ENCODE measurements at places on chromosomes 1 and 21.

- no peak for DNase-seq
Measured at GRCh38 chr1:212551929-212552328, 56.6 kb upstream of the ATF3 start.

DNA sequence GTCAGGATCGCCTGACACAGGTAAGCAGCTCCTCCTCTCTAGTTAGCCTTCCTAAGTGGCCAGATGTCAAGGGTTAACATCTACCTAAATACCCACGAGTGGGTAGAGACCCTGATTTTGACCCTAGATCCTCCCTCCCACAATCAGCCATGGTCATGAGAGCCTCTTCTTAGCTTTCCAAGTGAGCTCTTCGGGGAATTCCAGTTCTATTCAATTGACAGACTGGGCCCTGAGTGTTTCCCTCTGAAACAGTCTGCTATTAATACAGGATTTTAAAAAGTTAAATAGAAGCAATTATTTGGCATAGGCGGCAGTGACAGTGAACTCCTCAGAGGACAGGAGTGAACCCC is 28.1 kb downstream of the C2CD2 start:
- no peak for DNase-seq

- no peak for DNase-seq
Measured at GRCh38 chr1:206467915-206468314, 2.4 kb upstream of the IKBKE start.

DNA sequence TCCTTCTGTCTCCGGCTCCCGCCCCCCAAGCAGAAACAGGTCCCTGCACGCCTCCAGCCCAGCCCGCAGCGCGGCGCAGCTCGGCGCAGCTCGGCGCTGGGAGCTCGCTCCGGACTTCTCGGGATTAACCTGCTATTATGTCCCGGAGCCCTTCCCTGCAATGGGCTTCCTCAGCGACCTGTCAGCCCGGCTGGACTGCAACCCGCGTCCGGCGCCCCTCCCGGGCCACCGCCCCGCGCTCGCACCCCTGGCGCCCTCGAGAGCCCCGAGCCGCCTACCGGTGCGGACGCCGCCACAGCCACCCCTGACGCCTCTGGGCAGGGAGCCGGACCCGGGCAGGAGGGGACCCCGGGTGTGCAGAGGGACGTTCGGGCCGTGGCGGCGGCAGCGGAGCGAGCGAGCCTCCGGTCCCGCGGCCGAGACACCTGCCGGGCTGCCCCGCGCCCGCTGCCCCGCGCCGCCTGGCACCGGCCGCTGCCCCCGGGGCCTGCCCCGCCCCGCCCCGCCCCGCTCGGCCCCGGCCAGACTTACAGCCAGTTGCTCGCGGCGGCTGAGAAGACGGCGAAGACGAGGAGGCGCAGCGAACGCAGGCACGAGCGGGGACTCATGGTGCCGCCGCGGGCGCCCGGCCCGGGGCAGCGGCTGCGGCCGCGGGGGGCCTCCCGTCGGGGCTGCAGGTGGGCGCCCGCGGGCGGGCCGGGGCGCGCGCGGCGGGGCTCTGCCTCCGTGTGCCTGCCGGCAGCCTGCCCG is 407 bp downstream of the WNT4 start:
- peak; percentile 44 for DNase-seq

DNA sequence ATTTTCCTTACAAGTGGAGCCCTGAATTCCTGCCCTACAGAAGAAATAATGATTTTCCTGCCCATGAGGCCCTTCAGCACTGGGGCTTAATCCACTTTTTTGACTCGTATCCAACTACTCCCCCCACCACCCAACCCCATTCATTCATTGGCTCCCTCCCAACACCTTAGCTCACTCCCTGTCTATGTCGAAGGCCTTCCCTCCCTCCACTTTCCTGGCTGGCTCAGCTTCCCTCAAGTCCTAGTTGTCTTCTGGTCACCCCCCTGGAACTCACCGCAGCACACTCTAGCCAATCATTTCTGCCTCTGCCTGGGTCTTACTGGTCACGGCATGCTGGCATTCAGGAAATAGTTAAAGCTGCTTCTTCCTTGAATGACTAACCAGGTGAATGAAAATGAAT is 118.9 kb downstream of the PGBD5 start:
- no peak for DNase-seq

DNA sequence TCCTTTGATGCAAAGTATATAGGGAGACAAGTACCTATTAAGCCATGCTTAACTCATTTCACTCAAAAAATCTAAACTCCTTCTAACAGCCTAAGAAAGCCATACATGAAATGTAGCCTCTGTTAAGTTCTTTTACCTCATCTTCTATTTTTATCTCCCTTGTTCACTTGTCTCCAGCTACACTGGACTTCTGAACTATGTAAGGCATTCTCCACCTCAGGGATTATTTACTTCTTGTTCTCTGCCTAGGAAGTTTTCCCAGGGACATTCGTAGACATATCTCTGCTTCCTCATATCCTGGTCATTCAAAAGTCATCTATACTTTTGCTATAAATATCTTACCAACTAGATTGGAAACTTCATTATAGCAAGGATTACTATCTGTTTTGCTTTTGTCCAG is 96.9 kb downstream of the COP1 start:
- DNase-seq: no peak

DNA sequence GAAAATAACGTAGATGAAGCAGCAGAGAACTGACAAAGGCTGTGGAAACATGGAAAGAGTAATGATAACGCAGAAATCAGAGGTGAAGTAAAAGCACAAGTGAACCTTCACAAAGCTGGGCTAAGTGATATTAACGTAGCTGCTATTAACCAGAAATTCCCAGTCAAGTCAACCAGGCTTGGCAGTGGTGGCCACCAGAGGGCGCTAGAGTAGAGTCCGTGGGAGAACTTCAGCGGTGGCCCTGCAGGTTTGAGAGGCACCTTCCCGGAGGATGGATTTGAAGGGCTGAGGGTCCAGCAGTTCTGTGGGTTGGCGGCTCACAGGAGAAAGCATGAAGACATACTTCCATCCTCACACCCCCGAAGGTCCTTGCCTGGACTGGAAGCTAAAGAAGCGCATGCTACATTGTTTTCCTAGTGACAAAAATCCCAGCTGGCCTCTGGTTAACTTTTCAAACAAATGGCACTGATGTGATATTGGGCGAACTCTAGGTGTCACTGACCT is 81.7 kb upstream of the ZNF648 start:
- peak; percentile 85 for DNase-seq

- DNase-seq: no peak
Measured at GRCh38 chr1:23720256-23720995, 22.8 kb upstream of the ELOA start.

DNA sequence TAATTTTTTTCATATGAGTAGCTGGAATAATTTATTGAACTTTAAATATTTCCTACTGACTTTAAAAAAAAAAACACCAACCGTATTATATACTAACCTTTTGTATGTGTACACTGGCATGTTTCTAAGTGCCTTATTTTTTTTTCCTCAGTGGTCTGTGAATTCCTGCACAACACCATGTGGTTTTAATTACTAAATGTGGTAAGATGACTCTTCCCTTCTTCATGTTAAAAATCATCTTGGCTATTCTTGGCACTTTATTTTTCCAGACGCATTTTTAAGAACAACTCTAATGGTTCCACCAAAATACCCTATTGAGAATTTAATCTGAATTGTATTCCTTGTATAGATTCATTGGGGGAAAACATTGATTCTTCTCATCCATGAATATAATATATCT is 28.4 kb downstream of the PPP2R5A start:
- no peak for DNase-seq

DNA sequence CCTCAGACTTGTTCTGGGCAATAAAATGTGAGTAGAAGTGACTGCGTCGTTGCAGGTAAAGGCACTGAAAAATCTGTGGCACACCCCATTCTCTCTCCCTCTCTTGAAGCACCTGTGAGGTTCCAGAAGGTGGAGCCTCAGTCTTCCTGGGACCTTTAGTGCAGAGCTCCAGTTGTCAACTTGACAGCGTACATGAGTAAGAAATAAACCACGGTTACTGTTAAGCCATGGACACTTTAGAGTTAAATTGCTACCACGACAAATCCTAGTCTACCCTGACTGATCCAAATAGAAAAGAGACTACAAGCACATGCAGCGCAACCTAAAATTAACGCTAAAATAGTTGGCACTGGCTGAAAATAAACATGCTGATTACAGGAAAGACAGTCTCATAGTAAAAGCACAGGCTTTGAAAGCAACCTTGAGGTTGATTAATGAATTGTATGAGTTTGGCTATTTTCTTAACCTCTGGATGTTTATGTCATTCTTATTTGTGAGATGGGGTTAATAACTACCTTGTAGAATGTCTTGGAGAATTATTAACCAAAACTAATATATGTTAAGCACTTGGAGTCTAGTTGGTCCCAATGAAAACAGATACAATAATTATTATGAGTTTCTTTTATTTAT is 93.0 kb upstream of the PLPPR4 start:
- DNase-seq: no peak

DNA sequence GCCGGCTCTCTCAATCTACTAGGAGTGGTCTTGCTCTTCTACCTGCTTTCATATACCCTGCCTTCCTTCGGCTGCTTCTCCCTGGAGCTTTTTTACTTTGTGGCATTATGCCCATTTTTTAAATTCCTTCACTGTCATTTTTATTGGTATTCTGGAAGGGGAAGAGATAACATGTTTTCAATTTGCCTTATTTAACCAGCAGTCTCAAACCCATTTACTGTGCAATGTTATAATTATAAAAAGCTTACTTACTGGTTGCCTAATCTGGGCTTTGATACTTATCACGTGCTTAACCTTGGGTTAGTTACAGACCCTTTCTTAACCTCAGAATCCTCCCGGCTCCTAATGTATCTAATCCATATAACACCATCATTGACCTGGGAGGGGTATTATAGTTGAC is 128.1 kb downstream of the SIPA1L2 start:
- no peak for DNase-seq

GRCh38 chr1:230327892-230328284 is 98.2 kb downstream of the PGBD5 start:
- DNase-seq: no peak

DNA sequence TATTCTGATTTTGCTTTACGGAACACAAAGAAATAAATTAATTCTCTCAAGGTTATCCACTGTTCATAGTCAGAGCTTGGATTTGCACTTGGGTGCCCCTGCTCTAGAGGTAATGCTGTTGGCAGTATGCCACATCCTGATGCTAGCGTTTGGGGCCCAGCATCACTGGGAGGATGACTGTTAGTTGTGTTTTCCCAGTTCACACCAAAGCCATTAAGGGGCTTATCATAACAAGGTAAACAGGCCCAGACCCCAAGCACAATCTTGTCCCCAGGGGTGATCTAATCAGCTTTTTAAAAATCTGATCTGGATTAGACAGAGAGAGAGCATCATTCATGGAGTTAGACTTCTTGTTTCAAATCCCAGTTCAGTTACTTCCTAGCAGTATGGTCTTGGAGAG is 60.2 kb upstream of the PBX1 start:
- no peak for DNase-seq

Data from NCI-H1105 treated with DMSO at 0.1 percent for 48 hours (cell line).